ENCODE measurements at places on chromosomes 1 and 21.

GRCh38 chr1:89904219-89904980, 83.6 kb downstream of the LRRC8D start:
- peak; percentile 16 for DNase-seq

GRCh38 chr1:39154553-39155421, 49.7 kb upstream of the MACF1 start:
- no peak for DNase-seq

DNA sequence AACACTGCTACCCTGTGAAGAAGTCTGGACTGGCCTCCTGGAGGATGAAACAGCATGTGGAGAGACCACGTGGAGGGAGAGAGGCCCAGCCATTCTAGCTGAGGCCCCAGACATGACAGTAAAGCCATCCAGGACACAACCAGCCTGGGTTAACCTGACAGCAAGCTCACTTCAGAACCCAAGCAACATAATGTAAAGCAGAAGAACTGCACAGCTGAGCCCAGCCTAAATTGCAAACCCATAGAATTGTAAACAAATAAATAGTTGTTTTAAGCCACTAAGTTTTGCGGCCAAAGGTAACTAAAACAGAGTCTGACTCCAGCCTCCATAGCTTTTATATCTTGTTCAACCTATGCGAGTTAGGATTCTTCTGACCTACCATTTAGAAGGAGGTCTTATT, 97.2 kb upstream of the L1TD1 start:
- DNase-seq, result no peak

- no peak for DNase-seq
Observed at GRCh38 chr1:220045356-220046051, 801 bp downstream of the EPRS1 start.

- no peak for DNase-seq
Observed at GRCh38 chr1:225735252-225736149, 42.1 kb upstream of the SRP9 start.

GRCh38 chr1:114082304-114082630, 71.4 kb downstream of the SYT6 start:
- DNase-seq, result no peak

All from endothelial cell (in vitro differentiated cells).